NT2/D1 (cell line): ENCODE measurements at places on chromosomes 3 and 15.

- no peak for DNase-seq
Observed at GRCh38 chr15:51475736-51476135, 134.3 kb downstream of the GLDN start.

DNA sequence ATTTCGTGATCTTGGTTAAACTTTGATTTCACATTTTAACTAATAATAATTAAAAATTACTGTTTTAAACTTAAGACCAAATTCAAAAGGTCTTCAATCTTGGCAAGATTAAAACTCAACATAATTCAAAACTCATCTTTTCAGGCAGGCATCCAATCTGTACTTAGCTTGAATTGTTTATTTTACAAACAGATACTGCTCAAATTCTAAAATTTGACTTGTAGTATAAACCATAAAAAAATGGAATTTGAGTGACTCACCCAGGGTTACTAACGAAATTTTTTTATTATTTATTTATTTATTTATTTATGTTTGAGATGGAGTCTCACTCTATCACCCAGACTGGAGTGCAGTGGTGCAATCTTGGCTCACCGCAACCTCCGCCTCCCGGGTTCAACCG, 64.4 kb downstream of the GAP43 start:
- no peak for DNase-seq

- peak; percentile 32 for DNase-seq
Observed at GRCh38 chr3:82643948-82644347, 882.5 kb upstream of the GBE1 start.

- no peak for DNase-seq
Observed at GRCh38 chr3:146650691-146651442, 45.7 kb upstream of the PLSCR5 start.

GRCh38 chr15:90873998-90874605, 5.7 kb downstream of the FURIN start:
- no peak for DNase-seq

DNA sequence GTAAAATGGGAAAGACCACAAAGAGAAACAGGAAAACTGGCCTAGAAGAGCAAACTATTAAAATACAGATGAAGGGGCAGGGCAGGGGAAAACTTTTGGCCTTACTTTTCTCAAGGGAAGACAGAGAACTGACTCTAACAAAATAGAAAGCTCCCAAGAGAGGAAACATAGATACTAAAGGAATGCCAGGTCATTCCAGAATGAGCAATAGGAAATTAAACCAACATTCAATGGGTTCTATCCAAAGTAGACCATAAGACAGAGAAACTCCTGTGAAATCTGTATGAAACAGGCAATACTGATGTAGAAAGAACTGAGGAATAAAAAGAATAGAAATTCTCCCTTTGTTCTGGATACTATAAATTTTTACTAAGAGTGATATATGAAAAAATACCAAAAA, 491.8 kb downstream of the MECOM start:
- no peak for DNase-seq

DNA sequence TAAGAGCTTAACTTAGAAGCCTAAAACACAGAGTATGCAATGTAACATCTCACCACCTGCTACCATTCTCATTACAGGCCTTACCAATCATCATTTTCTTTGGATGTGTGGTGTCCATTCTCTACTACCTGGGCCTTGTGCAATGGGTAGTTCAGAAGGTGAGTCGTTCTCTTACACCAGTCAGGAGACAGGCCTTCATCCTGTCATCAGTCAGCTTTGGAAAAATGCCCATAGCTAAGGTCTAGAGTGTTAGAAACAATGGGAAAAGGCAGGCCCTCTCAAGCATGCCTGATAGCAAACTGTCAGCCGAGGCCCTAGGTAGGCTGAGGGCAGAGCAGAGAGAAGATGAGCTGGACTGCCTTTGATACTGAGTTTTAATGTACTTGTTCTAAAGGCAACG, 13.5 kb downstream of the SLC28A2 start:
- no peak for DNase-seq

GRCh38 chr15:51401872-51402517, 60.5 kb downstream of the GLDN start:
- DNase-seq = peak; percentile 18

GRCh38 chr15:38702178-38702912, 137.7 kb upstream of the RASGRP1 start:
- no peak for DNase-seq

GRCh38 chr15:64163659-64164362, 989 bp upstream of the PPIB start:
- DNase-seq = no peak

DNA sequence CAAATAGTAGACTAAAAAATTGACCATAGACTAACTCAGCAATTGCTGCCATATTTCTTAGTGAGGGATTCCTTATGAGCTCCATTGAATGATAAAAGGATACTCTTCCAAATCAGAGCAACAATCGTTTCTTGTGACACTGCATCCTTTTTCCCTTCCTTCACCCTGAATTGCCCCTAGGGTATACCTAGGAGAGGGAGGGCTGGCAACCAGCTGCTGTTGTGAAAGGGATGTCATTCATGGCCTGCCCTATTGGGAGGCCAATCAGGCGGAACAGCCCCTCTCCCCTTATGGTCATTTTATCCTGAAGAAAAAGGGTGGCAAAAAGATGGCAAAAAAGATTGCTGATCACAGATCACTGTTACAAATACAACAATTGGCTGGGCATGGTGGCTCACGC, 26.3 kb downstream of the B3GNT5 start:
- DNase-seq = no peak
